Activated CD8-positive, alpha-beta T cell treated with anti-CD3 and anti-CD28 coated beads, Interleukin-2, amount 10 ng/mL, durations not matched to agents 7 days and 5 days (primary cell): ENCODE measurements at places on chromosomes 12 and 14.

DNA sequence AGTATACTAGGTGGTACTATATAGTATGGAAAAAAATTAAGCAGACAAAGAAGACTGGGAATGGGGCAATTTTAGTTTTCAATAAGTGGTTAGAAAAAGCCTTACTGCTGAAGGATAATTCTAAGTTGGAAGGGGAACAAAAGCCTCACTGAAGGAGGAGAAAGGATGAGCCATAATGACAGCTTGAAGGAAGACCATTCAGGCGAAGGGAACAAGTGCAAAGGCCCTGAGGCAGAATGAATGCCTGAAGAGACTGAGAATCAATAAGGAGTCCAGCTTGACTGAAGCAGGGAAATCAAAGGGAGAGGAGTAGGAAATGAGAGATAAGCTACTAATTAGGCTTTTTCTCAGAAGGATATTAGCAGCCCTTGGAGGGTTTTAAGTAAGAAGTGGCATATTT lies 28.5 kb downstream of the PPP1R13B start:
- no peak for DNase-seq

- no peak for DNase-seq
Measured at GRCh38 chr14:98368221-98368620, 903.8 kb downstream of the BCL11B start.

DNA sequence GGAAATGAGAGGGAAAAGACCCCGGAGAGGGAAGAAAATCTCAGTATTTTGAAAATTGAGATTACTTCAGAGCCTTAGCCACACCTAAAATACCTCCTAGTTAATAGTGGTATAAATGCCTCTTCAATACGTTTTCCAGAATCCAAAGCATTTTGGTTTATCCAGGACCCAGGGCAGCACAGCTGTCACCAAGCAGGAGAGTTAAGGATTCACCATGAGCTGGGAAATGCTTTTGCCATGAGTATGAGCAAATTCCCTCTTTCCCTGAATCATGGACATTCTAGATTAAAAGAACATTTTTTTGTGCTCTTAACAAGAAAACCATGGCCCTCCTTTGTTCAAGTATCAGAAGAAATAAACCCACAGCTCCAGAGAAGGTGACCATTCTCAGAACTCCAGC lies 21.8 kb upstream of the RTRAF start:
- no peak for DNase-seq

GRCh38 chr12:110829308-110829707 lies 17.5 kb upstream of the CCDC63 start:
- no peak for DNase-seq

DNA sequence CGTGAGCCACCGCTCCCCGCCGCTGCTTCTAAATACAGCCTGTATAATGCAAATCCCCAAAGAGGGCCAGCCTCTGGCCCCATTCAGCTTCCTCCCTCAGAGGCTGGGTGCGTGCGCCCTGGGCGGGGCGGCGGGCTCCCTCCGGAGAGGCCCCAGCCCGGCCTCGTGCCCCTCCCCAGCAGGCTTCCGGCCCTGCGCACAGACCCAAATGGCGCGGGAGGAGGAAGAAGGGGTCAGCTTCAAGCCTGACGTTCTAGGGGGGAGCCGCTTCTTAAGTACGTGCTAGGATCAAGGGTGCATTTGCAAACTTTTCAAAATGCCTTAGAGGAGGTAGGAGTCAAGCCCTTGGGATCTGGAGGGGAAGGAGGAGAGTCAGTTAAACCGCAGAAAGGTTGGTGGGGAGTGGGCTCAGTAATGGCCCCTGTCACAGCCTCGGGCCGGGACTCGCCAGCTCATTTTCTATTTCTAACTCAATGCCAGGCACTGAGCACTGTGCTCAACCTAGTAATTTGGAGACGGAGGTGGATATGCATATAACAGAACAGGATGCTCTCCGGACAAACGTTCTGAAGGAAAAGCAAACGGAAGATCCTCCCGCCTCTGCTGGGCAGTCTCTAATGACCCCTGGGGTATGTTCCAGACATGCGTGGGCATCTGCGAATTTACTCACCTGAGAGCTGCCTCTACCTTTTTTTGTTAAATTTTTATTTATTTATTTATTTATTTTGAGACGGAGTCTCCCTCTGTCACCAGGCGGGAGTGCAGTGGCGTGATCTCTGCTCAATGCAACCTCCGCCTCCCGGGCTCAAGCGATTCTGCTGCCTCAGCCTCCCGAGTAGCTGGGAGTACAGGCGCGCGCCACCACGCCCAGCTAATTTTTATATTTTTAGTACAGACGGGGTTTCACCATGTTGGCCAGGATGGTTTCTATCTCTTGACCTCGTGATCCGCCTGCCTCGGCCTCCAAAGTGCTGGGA lies 32.3 kb downstream of the NINJ2 start:
- peak; percentile 81 for DNase-seq

DNA sequence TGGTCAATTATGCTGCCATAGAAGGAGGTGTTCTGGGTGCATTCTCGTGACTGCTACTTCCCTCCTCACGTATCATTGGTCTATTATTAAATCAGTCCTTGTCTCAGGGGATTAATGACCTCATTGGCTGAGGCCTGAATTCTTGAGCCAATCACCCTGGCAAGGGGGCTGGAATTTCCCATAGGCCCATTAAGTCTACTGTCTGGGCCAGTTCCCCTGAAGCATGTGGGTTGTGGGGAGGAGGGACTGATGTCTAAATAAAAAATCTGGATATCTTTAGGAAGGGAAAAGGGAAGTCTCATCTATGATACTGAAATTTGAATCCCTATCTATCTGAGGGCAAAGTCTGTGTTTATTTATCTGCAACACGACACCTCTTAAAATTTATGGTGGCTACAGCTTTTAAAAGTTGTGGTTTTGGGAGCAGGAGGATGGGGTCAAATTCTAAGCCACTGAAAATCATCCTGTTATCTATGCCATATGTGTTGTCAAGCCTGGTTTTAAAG lies 71.9 kb downstream of the DYRK2 start:
- no peak for DNase-seq

GRCh38 chr12:108191086-108191485 lies 62.0 kb downstream of the WSCD2 start:
- DNase-seq = no peak

- DNase-seq = no peak
Measured at GRCh38 chr12:41943671-41944070, 201.0 kb downstream of the GXYLT1 start.

DNA sequence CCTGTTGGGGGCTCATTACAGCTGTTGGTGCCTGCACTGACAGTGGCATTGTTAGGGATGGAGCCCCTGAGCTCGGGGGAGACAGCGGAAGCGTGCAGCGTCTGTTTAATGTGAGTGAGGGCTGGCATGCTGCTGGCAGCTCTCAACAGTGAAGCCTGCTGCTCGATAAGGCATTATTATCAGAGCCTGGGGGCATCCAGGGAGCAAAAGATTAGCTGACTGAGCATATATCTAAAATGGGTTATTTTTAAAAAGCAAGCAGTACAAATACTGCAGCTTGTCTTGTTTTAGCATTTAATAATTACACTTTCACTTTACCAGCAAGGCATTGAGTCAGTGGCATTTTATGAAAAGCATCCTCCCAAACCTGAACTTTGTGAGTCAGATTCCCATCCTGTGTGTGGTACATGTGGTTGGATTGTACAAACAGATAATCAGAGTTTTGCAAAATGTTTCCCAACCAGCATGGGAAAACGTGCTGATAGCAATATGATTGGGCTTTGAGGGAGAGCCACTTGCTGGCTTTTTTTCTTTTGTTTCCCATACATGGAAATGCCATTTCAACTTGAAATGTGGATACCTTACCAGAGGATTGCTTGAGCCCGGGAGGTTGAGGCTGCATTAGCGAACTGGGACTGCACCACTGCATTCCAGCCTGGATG lies 150.8 kb downstream of the PRKCH start:
- DNase-seq = no peak

DNA sequence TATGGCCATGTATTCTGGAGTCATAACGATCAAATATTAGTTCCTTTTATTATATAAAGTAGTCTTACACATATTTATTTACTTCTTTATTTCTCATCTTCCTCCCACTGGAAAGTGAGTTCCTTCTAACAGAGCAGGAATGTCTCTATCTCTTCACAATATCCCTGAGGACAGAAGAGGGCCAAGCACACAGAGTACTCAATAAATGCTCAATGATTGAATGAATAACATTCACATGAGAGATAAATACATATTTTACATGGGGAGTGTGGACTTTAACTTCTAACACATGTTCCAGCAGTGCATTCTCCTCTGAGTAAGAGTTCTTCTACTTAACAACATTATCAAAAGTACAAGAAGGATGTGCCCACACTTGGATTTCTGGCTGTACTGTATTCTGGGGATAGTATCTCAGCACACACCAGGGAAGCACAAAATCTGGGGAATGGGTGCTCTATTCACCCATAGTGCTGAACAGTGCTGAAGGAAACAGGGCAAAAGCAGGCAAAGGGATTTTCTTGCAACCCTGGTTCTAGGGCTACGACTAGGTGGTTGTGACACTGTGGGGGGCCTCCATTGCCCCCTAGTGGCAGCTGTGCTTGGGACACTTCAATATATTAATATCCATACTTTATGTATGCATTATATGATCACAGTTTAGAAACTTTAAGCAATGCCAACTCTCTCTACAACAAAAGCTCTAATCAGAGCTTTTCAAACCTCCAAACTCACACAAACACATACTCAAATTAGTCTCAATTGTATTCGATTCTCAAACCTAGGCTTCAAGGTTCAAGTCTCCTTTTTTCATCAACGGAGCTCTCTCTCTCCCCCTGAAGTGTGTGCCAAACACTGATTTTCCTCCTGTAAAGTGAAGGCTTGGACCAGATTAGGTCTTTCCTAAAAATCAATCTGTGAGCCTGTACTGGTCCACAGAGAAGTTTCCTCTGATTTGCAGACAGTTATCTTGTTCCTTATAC lies 115.5 kb downstream of the SLC2A13 start:
- peak; percentile 73 for DNase-seq
